Right kidney (tissue), 9 donors: ENCODE measurements at places on chromosomes 13 and 19.

- no peak for DNase-seq
These were observed 2860.6 kb upstream of the PCDH20 start for GRCh38 chr13:64276232-64276631.

DNA sequence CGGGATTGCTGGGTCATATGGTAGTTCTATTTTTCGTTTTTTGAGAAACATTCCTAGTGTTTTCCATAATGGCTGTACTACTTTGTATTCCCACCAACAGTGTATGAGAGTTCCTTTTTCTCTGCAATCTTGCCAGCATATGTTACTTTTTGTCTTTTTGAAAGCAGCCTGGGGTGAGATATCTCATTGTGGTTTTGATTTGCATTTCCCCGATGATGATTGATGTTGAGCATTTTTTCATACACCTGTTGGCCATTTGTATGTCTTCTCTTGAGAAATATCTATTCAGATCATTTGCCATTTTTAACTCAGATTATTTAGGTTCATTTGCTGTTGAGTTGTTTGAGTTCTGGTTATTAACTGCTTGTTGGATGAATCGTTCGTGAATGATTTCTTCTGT, 18.5 kb upstream of the ATP12A start:
- DNase-seq, result no peak

GRCh38 chr19:19418555-19419260, 13.2 kb downstream of the GATAD2A start:
- no peak for DNase-seq

DNA sequence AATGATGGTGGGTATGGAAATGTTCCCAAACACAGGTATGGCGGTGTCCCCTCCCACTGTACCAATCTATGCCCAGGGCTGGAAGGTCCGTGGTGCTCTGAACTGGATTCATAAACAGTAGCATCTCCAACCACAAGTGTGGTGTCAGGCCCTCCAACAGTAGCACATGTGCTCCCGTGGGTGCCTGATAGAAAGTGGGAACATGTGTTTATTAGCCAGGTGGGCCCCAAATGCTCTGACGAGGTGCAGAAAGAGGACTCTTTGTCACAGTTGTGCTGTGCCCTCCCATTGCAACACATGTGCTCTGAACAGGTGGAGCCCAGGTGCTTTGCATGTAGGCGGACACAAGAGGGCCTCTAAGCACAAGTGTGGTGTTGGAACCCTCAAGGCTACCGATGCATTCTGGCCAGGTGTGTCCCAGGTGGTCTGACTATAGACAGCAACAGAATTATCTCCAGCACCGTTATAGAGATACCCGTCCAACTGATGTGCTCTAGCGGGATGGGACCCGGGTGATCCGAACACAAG, 75.4 kb upstream of the ZNF30 start:
- DNase-seq, result no peak

DNA sequence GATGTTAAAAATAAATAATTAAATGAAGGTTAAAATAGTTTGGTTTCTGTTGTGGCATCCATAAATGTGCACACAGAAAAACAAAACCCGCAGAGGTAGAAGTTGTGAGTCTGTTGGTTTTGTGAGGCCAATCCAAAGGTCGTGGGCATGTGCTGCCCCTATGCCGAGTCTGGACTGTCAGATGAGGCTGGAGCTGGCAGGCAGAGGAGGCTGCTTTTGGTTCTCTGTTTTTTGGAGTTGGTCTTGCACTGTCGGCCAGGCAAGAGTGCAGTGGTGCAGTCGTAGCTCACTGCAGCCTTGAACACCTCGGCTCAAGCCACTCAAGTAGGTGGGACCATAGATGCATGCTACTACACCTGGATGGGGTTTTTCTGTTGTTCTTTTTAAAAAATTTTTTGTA, 43.7 kb downstream of the TSSK6 start:
- no peak for DNase-seq

GRCh38 chr19:2270423-2271233, 11.3 kb downstream of the PEAK3 start:
- peak; percentile 63 for DNase-seq

- DNase-seq, result no peak
These were observed 24.4 kb downstream of the MPND start for GRCh38 chr19:4367781-4368127.

- DNase-seq, result peak; percentile 21
These were observed 29.9 kb downstream of the CEBPG start for GRCh38 chr19:33403221-33403972.

GRCh38 chr13:80577285-80577684, 236.4 kb upstream of the SPRY2 start:
- no peak for DNase-seq

- DNase-seq, result no peak
These were observed 81.3 kb downstream of the SPACA7 start for GRCh38 chr13:112457485-112457884.

DNA sequence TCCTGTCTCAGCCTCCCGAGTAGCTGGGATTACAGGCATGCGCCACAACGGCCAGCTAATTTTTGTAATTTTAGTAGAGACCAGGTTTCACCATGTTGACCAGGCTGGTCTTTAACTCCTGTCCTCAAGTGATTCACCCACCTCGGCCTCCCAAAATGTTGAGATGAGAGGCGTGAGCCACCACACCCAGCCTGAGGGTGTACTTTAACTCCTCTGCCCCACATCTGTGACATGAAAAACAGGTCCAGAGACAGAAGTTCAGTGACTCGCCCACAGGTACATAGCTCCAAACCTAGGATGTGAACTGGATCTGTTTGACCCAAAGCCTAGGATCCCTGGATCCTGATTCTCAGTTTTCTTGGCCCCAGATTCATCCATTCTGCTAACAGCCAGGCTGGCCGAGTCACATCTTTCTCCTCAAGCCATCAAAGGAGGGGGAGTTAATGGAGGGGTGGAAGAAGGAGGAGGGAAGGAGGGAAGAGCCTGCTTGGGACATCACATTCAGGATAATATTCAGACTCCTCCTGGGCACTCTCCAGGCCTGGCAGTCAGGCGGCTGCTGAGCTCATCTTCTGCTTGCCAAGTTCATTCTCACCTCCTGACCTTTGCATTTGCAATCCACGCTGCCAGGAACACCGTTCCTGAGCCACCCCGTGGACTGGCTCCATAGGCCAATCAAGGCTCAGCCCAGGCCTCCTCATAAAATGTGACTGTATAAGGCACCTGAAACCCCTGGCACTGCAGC, 3.1 kb downstream of the SPC24 start:
- DNase-seq, result no peak

DNA sequence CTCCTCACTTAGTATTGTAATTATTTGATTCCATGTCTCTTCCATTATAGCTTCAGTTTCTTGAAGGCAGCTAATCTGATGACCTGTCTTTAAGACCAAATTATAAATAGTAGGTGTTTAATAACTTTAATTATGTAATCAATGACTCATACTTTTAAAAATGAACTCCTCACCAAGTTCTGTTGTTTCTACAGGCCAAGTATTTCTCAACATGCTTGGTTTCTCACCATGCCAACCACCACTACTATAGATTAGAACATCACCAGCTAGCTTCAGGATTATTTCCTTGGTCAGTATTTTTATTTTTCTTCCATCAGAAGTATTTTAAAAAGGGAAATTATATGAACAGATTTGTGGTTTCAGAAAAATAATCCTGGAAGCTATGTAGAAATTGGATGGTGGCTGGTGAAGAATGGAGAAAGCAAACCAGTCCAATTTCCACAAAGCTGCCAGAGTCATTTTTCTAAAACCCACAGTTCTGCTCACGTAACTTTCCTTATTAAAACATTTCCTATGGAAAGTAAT, 237.7 kb upstream of the DACH1 start:
- no peak for DNase-seq

DNA sequence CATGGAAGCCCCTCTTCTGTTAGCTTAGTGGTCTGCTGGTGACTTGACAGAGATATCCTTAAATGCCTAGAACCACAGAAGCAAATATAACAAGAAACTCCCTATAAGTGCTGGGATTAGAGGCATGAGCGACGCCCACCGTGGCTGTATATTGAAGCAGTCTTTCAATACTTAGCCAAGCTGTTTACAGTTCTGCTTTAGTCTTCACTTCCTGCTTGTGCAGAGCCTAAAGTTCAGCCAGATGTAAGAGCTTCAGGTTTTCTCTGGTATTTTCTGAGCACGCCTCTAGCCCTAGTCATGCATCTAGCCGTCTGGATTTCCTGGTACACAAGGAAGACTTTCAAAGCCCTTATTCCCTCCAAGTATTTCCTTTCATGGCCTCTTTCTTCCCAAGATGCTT, 28.5 kb downstream of the TRPM4 start:
- DNase-seq, result no peak

DNA sequence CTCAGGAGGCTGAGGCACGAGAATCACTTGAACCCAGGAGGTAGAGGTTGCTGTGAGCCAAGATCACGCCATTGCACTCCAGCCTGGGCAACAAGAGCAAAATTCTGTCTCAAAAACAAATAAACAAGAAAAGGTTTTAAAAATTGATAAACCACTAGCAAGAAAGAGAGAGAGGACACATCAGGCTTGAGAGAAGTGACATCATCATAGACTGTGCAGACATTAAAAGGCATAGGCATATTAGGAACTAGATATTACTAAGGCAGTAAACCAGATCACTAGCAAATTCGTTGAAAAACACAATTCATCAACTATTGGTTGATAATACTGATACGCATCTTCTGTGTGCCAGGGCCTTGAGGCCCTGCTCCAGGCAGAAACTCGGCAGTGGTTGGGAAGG, 7.7 kb downstream of the A1BG start:
- no peak for DNase-seq

DNA sequence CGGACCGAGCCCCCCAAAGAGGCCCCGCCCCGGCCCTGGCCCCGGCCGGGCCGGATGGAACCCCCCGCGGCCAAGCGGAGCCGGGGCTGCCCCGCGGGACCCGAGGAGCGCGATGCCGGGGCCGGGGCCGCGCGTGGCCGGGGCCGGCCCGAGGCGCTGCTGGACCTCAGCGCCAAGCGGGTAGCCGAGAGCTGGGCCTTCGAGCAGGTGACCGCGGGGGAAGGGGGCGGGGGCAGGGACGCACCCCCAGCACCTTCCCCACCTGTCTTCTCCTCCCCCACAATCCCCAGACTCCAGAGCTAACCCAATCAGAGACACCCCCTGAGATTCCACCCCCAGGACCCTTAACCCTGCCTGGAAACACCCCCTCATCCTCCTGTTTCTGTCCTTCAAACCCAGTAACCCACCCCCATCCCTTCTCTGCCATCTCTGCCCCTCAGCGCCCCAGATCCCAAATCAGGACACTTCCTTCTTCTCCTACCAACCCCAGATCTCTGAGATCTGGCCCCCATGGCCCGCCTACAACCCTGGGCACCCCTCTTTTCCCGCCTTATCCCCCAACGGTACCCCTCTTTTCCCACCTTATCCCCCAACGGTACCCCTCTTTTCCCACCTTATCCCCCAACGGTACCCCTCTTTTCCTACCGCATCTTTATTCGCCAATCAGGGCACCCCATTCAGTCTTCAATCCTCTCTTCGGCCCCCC, 505 bp downstream of the ZSWIM4 start:
- peak; percentile 45 for DNase-seq

DNA sequence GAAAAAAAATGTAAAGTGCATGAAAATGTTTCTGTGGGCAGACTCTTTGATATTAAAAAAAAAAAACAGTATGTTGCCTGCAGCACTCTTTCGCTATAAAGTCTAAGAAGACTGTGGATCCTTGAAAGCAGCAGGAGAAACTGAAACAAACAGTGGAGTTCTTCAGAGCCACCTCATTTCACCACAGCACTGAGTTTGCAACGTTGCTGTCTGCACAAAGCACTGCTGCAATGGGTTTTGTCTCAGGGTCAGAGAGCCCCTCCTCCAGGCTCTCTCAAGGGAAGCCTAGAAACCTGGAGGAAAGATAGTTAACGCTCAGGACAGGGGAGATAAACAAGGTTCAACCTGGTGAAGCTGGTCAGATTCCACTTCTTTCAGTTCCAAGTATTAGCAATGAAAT, 248.7 kb downstream of the EFNB2 start:
- DNase-seq, result no peak

DNA sequence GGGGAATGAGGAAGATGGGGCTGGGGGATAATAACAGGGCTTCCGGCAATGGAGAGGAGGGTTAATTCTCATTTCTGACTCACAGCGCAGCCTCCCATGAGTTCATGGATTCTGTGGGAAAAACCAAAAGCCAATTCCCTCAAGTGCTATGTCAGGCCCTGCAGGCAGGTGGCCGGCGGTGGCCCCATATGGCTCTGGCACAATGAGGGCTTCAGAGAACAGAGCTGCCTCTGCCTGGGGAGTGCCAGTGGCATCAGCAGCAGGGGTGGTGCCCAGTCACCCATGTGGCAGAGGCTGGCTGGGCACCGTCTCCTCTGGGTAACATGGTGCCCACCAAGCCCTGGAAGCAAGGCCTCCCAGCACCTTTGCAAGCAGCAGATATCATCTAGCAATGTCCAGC, 69.1 kb downstream of the ALOX5AP start:
- no peak for DNase-seq

DNA sequence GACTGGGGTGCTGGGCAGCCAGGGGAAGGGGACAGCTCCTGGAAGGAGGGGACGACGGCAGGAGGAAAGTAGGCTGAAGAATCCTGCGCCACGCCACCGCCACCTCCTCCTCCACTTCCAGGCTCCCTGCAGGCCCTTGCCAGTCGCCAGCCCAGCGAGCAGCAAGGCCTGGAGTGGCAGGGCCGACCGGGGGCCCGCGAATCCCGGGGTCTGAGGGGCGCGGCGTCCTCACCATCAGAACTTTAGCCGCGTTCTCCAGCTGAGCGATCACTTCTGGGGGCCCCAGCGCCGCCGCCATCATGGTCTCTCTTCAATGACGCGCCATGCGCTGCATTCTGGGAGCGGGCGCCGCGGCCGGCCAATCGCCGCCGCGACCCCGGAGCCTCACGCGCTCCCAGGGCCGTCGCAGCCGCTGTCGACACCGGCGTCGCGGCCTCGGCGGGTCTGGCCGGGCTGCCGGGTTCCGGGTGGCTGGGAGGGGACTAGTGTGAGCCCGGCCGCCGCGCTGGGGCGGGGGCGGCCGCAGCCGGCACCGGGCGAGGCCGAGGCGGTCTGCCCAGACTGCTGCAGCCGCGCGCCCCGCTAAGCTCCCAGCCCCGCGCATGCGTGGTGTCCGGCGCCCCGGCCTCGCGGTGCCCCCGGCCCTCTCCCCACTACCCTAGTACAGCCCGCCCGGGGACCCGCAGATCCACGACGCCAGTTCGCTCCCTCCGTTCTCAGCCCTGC, at the start of gene XPO4:
XPO4 (minus strand) TSS at position 309 of the 726 bp plus-strand sequence; CDS start at position 301, 8 bp downstream.
- peak; percentile 87 for DNase-seq

- peak; percentile 55 for DNase-seq
These were observed at the start of gene DMKN for GRCh38 chr19:35513628-35514281. Gene DMKN (minus strand): TSS chr19:35513649. CDS start chr19:35513475, 174 bp downstream.

GRCh38 chr13:110107568-110108347, 199.2 kb downstream of the COL4A1 start:
- DNase-seq, result no peak

DNA sequence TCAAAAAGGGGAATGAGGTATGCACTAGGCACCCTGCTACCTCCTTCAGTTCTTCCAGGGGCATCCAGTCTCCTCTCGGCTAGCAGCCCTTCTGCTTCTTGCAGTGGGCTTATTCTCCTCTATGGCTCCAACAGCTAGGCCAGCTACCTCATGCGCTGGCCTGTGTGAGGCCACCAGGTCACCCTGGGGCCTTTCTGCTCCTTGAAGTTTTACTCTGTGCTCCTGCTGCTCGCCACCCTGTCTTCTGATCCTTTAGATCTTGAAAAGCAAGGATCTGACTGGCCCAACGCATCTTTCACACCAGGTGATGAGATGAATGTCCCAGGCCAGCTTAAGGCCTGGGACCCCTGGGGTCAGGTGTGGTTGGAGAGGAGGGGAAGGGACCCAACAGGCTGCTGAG, 66.2 kb downstream of the RUBCNL start:
- DNase-seq, result no peak
